Common myeloid progenitor, CD34-positive (primary cell): ENCODE measurements at places on chromosomes 3 and 15.

- peak; percentile 23 for DNase-seq
Observed at GRCh38 chr15:73284090-73284716, 84.6 kb downstream of the HCN4 start.

DNA sequence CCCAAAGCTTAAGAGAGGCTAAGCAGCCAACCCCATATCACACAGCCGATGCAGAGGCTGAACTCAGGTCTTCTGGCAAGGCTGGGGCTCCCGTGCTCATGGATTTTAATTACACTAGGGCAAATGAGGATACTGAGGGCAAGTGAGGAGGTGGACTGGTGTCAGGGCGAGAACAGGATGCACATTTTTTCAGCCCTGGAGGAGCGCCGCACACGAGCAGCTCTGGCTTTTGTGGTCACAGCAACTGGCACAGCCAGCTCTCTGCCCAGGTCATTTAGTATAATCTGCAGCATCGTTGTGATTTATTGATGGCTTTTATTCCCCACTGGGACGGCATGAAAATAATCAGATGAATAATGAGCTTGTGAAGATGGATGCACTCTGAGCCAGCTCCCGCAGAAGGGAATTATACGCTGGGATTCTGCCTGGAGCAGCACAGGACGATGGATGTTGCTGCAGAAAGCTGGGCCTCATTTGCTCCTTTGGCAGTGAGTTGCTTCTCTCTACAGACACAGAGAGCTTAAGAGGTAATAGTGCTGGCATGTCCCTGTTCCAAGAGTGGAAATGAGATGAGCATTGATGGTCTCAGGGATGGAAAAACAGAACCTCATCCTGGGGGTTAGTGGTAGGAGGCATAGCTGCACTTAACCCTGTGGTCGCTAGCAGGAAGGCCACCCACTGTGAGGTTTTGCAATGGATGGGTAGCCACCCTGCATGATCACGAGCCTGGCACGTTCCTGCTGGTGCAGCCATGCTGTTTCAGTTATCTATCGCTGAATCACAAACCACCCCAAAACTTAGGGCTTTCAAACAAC lies 135.4 kb downstream of the UACA start:
- peak; percentile 9 for DNase-seq

GRCh38 chr3:9340472-9340902 lies 22.4 kb upstream of the THUMPD3 start:
- no peak for DNase-seq

DNA sequence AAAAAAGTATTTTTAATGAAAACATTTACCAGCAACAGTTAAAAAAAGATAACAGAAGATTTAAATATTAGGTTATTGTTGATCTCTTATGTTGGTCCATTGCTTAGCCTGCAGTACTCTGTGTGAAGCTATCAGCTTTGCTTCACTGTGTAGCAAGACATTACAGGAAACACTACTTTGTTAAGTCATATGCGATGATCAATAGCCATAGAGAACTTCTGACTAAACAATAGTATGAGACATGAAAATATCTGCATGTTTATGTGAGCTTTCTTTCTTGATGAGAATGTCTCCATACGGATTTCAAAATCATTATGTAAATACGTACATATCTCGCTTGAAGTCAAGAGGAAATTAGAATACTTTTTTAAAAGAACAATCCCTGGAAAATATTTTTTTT lies 27.0 kb upstream of the CAPN3 start:
- DNase-seq, result no peak

DNA sequence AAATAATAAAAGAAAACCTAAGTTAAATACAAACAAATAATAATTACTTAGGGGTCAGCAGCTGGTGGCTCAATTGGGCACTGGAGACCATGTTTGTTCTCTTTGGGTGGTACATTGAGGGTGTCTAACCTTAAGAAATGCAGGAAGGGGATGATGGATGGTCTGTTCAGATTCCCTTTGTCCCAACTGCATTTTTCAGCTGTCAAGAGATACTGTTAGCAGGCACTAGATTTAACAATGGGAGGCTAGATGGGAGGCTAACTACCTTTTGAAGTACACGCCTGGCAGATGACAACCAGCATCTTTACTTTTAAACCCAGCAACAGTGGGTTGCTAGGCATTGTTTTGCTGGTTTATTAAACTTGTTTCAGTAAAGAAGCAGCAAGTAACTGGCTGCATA lies 222.5 kb downstream of the SUCLG2 start:
- DNase-seq, result no peak

GRCh38 chr3:187808527-187808895 lies 63.2 kb upstream of the BCL6 start:
- no peak for DNase-seq

DNA sequence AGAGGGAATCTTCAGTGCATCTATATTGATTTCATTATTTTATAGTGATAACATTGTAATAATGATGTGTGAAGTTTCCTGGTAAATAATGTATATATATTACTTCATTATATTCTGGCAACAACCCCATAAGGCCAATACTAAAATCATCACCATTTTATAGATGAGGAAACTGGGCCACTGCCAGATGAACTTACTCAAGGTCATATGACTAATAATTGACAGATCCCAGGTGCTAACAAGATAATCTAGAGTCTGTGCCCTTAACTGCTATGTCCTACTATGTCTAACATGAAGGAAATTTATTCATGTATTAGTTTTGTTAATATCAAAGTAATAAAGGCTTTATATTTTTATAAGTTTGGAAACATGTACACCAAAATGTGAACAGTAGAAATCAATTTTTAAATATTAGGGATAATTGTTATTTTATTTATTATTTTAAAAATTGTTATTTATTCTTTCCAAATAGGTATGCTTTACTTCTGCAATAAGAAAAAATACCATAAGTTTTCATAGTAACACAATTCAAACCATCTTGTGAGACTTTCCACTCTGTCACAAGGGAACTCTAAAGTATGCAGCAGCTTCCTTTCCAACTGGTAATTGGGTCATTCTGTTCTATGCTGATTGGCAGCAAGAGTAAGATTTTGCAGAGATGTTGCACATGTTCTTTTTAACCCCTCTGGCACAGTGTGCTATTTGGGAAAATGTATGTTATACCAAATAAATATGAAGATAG lies 90.8 kb upstream of the CMC1 start:
- no peak for DNase-seq

GRCh38 chr15:83700082-83700481 lies 46.2 kb downstream of the ADAMTSL3 start:
- DNase-seq, result no peak

- DNase-seq, result no peak
Observed at GRCh38 chr3:174541708-174542315, 317.3 kb upstream of the NAALADL2 start.

DNA sequence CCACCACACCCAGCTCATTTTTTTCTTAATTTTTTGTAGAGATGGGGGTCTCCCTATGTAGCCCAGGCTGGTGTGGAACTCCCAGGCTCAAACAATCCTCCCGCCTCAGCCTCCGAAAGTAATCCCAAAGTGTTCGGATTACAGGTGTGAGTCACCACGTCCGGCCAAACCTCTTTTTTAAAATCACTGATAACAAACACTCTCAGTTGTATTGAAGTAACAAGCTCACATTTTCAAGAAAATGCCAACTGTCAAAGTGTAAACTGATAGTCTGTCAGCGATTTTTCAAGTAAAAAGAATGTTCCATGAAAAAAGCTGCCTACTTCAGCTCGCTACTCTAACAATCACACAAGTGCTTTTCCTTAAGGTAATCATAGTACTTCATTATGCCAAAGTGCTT lies 33.4 kb downstream of the UBXN7 start:
- DNase-seq, result no peak

GRCh38 chr3:65871305-65872141 lies 167.2 kb downstream of the MAGI1 start:
- no peak for DNase-seq

DNA sequence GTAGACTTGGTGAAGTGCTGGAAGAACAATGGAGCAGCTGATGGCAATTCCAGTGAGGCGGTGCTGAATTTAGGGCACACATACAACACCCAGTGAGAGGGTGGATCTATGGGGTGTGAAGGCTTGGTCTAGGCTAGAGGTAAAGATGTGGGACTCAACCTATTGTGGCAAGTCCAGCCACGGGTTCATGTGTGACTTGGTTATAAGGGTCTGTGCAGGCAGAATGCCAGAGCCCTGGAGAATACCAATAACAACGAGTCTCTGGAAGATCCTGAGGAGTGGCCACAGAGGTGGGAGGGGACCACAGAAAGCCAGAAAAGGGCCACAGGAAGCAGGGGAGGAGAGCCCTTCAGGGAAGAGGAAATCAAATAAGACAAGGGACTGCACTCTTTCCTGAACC lies 55.0 kb downstream of the VGLL4 start:
- no peak for DNase-seq

GRCh38 chr15:95690631-95691340 lies 639.7 kb upstream of the NR2F2 start:
- no peak for DNase-seq

- DNase-seq, result peak; percentile 67
Observed at GRCh38 chr3:70020906-70021660, 21.6 kb downstream of the SAMMSON start.

DNA sequence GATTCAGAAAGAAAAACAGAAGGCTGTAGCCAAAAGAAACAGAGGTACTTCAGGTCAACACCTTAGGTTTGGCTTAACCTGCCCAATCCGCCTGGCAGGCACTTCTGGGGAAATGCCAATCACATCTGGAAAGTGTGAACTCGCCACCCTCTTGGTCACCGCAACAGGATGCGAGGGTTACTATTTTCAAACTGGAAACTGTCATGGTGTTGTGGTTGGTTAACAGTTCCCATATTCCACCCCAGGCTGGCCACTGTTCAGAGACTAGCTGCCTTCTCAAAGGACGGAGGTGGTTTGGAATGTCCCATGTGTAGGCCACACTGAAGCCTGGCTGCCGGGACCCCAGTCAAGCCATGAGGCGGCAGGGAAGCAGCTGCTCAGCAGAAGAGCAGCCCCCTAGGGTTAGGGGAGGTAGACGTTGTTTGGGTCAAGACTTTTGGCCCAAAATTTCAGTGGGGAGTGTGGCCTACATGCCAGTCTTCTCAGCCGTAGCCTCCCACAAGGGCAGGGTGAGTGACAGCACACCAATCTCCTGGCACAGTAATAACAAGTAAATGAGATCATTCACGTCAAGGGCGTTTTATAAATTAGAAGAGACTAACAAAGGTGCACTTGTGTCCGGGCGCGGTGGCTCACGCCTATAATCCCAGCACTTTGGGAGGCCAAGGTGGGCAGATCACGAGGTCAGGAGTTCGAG lies 54.6 kb downstream of the UMPS start:
- DNase-seq, result peak; percentile 84

- DNase-seq, result no peak
Observed at GRCh38 chr3:49716691-49717210, 2.7 kb downstream of the AMIGO3 start.

DNA sequence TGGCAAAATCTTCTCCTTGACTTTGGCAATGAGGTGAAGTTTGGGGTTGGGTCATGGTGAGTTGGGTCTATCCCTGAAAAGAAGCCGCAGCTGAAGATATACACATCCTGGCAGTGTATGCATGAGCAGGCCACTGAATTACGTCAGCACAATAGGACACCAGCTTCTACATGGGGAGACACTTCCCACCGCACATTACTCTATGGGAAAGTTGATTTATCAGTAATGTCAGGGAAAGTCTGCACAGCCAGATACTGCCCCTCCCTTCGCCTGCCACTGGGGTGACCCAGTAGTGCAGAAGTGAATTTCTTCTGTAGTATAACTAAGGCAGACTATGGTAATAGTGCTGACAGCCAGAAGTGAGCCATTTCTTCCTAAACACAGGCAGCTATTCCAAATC lies 245.0 kb downstream of the NTRK3 start:
- no peak for DNase-seq

GRCh38 chr3:69752241-69752640 lies 13.0 kb downstream of the MITF start:
- no peak for DNase-seq

DNA sequence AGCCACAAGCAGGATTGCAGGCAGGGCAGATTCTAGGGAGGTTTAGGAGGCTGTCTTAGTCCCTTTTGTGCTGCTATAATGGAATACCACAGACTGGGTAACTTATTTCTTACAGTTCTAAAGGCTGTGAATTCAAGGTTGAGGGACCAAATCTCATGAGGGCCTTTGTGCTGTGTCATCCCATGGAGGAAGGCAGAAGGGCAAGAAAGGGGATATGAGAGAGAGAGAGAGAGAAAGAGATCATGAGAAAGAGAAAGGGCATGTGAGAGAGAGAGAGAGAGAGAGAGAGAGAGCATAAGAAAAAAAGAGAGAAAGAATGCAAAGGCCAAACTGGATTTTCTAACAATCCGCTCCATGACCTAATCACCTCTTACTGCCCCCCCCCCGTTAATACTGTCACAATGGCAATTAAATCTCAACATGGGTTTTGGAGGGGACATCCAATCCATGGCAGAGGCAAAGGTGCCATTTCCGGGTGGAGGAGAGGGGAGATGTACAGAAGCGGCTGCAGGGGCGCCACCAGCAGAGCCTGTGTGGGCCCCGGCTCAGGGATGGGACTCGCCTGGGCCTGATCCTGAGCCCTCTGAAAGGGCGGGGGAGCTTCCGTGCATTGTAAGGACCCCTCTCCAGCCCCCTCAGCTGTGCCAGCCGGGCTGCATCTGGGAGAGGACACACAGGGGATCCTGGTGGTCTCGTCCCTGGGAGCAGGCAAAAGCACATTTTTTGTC lies 20.5 kb downstream of the MRPS11 start:
- no peak for DNase-seq

DNA sequence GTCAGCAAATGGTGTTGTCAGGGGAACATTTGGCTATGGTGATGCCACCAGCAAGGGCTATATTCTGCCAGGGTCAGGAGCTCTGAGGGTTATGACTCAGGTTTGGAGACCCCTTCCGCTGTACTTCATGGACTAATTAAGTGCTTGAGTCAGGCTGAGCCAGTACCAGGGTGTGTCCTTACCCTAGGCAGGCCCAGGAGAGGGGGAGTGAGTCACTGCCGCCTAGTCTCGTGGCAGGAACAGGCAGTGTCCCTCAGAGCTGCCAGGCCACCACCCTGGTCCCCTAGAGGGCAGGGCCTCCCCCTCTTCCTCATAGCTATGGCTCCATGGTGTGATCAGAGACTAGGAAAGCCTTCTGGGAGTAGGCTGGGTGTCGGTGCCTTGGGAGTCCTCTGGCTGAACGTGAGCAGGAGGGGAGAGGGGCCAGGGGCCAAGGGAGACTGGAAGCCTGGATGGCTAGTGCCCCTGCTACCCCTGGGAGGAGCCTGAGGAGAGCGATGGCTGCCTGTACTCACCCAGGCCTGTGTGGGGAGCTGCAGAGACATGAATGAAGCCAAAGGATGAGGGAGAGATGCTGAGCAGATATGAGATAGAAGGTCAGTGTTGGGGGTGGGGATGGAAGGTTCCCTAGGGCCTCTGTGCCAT lies 10.6 kb downstream of the MAPKAPK3 start:
- DNase-seq, result no peak
